ENCODE measurements at places on chromosomes 16 and 17.

DNA sequence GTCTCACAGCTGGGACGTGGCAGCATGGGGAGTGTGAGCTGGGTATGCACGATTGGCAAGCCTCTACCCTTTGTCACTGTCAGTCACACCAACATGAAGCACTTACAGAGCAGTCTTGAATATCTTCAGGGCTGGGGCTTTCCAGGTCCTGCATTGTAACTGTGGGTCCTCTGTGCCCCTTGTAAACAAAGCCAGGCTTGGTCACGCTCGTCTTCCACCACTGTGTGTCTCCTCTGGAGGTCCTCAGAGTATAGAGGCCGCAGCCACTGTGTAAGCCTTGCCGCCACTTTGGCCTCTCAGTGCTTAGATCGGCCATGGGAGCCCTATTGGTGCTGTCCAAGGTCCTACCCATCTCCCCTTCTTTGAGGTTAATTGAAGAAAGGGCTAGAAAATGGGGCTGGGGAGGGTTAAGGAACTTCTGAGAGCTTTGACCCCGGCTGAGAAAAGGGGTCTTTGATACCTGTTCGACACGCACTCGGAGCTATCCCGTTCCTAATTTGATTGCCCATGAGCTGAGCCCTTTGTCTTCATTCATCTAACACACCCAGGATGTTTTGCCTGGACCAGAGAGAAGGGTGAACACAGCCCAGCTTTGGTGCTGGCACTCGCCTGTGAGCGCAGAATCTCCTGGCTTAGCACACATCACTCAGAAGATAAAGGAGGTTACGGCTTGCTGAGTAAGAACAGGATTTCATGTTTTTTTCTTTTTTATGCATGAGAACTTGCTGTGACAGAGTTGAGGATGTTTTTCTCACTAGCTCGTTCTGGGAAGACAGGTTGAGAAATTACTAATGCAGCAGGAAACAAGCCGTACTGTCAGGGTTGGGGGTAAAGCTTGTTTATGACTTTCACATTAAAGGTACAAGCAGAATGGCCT, 267.9 kb downstream of the CPPED1 start:
- DNase-seq = no peak

GRCh38 chr16:72061564-72061963, 1.5 kb upstream of the HPR start:
- no peak for DNase-seq

GRCh38 chr16:87255866-87256265, 61.3 kb downstream of the C16orf95 start:
- no peak for DNase-seq

DNA sequence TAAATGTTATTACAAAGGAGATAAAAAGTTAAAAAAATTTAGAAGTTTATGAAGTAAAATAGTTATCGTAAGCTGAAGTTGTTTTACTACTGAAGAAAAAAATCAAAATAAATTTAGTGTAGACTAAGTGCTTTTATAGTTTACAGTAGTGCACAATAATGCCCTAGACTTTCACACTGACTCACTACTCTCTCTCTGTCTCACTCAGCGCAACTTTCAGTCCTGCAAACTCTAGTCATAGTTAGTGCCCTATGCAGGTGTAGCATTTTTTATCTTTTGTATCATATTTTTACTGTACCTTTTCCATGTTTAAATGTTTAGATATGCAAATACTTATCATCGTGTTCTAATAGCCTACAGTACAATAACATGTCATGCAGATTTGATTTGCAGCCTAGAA, 17.7 kb upstream of the TOM1L1 start:
- no peak for DNase-seq

GRCh38 chr16:2715519-2715918, 4.5 kb downstream of the PRSS27 start:
- peak; percentile 78 for DNase-seq

- DNase-seq = no peak
Measured at GRCh38 chr16:79439901-79440300, 160.6 kb downstream of the MAF start.
